ENCODE measurements at places on chromosomes 12 and 14. TPM values are rescaled to one million over a fixed set of nuclear protein-coding genes. Genes with fewer than 3 reads are reported as not detected.

GPX2 gene
- 4.3 TPM for total RNA-seq

TCTN1 gene
- total RNA-seq, result 40.6 TPM

GPR137C gene
- 0.63 TPM for total RNA-seq

POTEM gene
- not detected for total RNA-seq

GPRC5A gene
- 140 TPM for total RNA-seq

SELPLG gene
- 0.73 TPM for total RNA-seq

APOF gene
- not detected for total RNA-seq

KLRG1 gene
- 0.15 TPM for total RNA-seq

RILPL1 gene
- 14.7 TPM for total RNA-seq

UNC119B gene
- total RNA-seq, result 15.9 TPM

IL23A gene
- 17.5 TPM for total RNA-seq

HCAR2 gene
- 0.17 TPM for total RNA-seq

HOXC13 gene
- 9.0 TPM for total RNA-seq

ZC3H10 gene
- 5.6 TPM for total RNA-seq

TRMT5 gene
- 15.8 TPM for total RNA-seq

AGAP2 gene
- total RNA-seq, result 0.23 TPM

HOXC6 gene
- total RNA-seq, result 5.3 TPM

KCNA1 gene
- total RNA-seq, result not detected

TMEM119 gene
- total RNA-seq, result not detected

PTGDR gene
- not detected for total RNA-seq

TAS2R7 gene
- total RNA-seq, result not detected

DNAJC22 gene
- total RNA-seq, result 12.9 TPM

KRT77 gene
- total RNA-seq, result not detected

SDSL gene
- 19.9 TPM for total RNA-seq

ADAM21 gene
- 0.80 TPM for total RNA-seq

EID3 gene
- total RNA-seq, result 12.0 TPM

CCDC196 gene
- total RNA-seq, result not detected

PTGR2 gene
- total RNA-seq, result 6.2 TPM

PAH gene
- not detected for total RNA-seq

RTL1 gene
- not detected for total RNA-seq

Measured in PC-3 (cell line).